Stimulated activated CD8-positive, alpha-beta memory T cell treated with anti-CD3 and anti-CD28 coated beads, Interleukin-15, amount 100 ng/mL, for 1 hour (primary cell): ENCODE measurements at places on chromosomes 13 and 19.

DNA sequence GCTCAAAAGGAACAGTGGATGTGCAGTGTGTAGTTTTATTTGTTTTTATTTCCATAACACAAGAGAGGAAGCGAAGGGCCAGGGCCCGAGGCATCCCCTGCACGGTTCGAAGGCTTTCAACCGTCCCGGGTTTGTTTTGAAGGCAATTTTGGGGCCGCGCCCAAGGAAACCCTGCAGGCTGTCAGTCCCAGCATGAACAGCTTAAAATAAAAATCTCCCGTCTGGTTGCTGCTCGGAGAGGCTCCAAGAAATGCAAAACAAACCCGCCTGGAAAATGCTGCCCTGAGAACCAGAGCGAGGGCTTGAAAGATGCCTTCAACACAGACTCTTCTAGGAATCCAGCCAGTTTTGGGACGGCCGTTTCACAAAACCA, 16.0 kb downstream of the LSM4 start:
- no peak for DNase-seq

DNA sequence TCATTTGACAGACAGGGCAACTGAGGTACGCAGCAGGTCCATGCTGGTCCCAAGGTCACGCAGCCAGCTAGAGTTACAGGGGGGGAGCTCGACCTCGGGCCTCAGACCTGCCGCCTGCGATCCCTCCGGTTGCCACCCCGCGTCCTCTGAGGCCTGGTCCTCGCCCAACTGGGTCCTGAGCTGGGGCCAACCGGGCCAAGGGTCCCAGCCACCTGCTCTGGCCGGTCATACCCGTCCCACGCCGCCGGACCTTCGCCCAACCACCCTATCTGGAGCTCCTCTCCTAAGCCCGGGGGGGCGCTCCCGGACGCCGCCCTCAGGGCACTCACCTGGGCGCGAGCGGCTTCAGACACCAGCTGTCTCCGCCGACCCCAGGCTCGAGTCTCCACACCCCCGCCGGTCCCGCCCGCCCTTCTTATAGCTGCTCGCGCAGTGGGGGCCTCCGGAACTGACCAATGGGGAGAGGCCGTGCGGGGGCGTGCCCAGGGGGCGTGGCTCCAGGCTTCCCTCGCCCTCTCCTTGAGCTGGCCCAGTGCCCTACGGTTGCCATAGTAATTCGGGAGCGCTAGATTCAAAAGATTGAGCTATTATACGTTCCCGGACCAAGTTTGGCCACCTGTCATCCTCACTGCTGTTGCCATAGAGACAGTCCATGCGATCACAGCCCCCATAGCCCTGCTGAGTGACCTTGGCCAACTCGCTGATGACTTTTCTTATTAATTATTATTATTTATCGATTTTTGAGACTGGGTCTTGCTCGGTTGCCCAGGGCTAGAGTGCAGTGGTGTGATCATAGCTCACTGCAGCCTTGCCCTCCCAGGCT, at the start of gene PLIN5:
Gene PLIN5, minus strand, starts transcription at position 389 of the 823 bp plus-strand sequence. CDS start 1,150 bp downstream, outside the sequence.
- DNase-seq, result no peak

GRCh38 chr13:109384491-109385241, 401.7 kb downstream of the IRS2 start:
- no peak for DNase-seq

DNA sequence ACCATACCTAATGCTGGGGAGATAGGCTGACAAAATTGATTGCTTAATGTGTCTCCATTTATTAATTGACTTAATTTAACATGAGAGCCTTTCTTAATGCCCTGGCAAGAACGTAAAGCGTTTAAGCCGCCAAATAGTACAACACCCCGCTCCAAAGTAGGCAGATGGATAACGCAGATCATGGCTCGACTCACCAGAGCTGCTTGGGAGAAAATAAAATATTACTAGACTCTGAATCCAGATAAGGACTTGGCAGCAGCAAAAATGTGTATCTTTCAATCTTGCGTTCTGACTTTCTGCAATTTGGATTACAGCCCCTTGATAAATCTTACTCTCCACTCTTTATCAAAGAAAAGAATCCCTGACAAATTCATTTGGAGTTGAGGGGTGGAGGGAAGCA, 403 bp upstream of the SIAH3 start:
- DNase-seq, result no peak

GRCh38 chr13:48167866-48168265, 65.1 kb upstream of the ITM2B start:
- no peak for DNase-seq

GRCh38 chr19:51476164-51476563, 2.2 kb upstream of the CEACAM18 start:
- DNase-seq, result no peak

DNA sequence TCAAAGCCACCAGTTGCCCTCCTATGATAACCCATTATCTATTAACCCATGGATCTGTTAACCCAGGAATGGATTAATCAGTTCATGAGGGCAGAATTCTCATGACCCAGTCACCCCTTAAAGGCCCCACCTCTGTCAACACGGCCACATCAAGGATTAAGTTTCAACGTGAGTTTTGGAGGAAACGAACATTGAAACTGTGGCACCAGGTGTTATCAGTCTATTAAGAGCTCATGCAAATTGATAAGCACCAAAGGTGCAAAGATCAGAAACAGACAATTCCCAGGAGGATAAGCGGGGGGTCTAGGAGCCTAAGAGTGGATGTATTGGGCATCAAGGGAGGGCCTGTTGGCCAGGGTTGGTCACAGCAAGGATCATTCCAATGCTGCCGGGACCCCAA, 19.9 kb upstream of the ELAVL1 start:
- no peak for DNase-seq

- no peak for DNase-seq
Measured at GRCh38 chr13:50511877-50512341, 331.6 kb downstream of the DLEU7 start.

GRCh38 chr13:33262594-33262993, 23.0 kb downstream of the STARD13 start:
- no peak for DNase-seq
